ENCODE measurements at places on chromosomes 3 and 15.

GRCh38 chr15:55218056-55218455, 21.3 kb upstream of the RSL24D1 start:
- no peak for DNase-seq

GRCh38 chr3:27749643-27750042, 27.5 kb upstream of the EOMES start:
- DNase-seq = no peak

- no peak for DNase-seq
These were observed 153.4 kb upstream of the UMPS start for GRCh38 chr3:124576565-124577493.

DNA sequence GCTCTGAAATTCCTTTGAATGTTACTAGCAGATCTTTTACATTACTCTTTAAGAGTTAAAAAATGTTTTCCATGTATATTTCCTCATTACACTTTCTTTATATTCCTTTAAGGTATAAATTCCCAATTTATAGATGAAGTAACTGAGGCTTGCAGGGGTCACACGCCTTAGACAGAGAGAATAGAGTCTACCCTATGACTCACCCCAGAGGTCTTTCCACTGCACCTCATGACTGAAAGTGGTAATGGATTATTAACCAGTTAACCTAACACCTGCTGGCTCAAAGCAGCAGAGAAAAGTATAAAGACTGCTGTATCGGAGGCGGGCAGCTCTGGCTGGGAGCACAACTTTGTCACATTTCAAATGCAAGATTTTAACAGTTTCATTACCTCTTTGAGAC, 37.7 kb downstream of the LDHAL6B start:
- no peak for DNase-seq

- DNase-seq = no peak
These were observed 8.3 kb upstream of the ATP8B4 start for GRCh38 chr15:50127255-50127777.

All from dorsolateral prefrontal cortex (tissue), 122 donors.